ENCODE measurements at places on chromosomes 1 and 21. TPM values are rescaled to one million over a fixed set of nuclear protein-coding genes. Genes with fewer than 3 reads are reported as not detected.

Gene ETV3L
- total RNA-seq = not detected

Gene SLC9C2
- not detected for total RNA-seq

Gene UBIAD1
- 30.5 TPM for total RNA-seq

Gene ATP1A4
- total RNA-seq = not detected

Gene PRAMEF13
- not detected for total RNA-seq

Gene HLX
- total RNA-seq = 5.1 TPM

Gene PRKAA2
- total RNA-seq = not detected

Gene GPR137B
- total RNA-seq = 10.5 TPM

Gene HCRTR1
- not detected for total RNA-seq

Gene QSOX1
- total RNA-seq = 63.7 TPM

Gene KIAA0040
- total RNA-seq = 45.6 TPM

Gene PEF1
- 57.6 TPM for total RNA-seq

Gene RPL11
- 1,058 TPM for total RNA-seq

DNA sequence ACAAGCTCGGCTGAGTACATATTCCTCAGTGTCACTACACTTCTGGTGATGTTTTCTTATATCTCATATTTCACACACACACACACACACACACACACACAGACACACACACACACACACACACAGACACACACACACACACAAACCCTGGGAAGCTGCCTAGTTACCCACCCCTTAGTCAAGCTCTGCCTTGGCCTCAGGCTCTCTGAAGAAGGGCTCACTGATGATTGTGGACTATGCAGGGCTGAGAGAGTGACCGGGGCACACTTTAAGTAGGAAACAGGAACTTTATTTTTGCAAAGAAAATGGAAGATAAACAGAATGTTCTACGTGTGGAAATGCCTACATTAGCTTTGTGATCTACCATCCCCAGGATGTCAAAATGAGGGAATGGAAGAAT lies 19.2 kb upstream of the LCE2D start:
- no peak overlapping the region for H3K27ac ChIP-seq
- DNase-seq = no peak
- H3K27me3 ChIP-seq = peaks cover 12% of the 10 kb centered on the region
- H3K4me3 ChIP-seq = no peak overlapping the region
- no peaks in the 10 kb centered on the region for H3K4me1 ChIP-seq
- H3K36me3 ChIP-seq = no peaks in the 10 kb centered on the region

DNA sequence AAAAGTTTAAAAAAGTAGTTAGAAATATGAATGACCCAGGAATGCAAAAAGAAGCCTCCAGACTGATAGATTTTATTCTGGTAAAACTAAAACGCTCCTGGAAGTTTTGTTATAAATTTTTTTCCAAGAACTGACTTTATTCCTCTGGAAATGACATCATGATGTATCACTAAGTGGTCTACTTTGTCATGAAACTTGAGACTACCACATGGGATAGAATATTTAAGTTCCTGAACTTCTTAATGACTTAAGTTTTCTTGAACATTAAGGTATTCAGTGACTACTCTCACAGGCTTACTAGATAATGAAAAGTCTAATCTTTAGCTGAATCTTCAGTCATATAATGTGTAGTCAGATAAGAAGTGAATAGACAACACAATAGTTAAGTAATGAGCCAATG lies 842.2 kb downstream of the USP25 start:
- H3K36me3 ChIP-seq = no peaks in the 10 kb centered on the region
- H3K4me3 ChIP-seq = no peak overlapping the region
- H3K27ac ChIP-seq = no peak overlapping the region

DNA sequence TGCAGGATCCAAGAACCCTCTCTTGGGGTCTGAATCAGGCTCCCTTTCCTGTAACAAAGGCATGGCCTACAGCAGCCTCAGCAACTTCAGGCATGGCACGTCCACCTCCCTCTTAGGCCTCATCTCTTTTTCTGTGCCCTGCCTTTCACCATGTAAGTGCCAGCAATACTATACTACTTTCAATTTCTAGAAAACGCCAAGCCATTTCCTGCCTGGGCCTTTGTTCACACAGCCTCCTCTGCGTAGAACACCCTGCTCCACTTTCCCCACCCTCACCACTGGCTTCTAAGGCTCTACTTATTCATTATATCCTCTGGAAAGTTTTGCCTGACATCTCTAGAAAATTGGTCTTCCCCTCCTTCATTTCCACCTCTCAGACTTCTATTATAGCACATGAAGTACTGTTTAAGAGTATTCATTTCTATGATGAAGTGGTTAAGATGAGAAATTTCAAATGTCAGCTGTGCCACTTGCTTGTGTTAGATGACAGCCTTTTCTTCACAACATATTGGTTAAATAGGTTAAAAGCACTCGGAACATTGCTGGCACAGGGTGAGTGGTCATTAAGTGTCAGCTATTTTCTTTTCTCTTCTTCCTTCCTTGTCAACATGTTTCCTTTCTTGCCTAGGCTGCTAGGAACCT lies 41.6 kb upstream of the VWA5B1 start:
- H3K4me1 ChIP-seq = peaks cover 17% of the 10 kb centered on the region
- peaks cover 6% of the 10 kb centered on the region for H3K27me3 ChIP-seq
- DNase-seq = peak; percentile 12
- H3K27ac ChIP-seq = peak overlapping the region; percentile 83

- H3K4me1 ChIP-seq = no peaks in the 10 kb centered on the region
- H3K36me3 ChIP-seq = no peaks in the 10 kb centered on the region
- H3K27me3 ChIP-seq = peaks cover 3% of the 10 kb centered on the region
- no peak overlapping the region for H3K27ac ChIP-seq
Measured at GRCh38 chr1:185816460-185816859, 82.3 kb downstream of the HMCN1 start.

GRCh38 chr1:84653130-84653677 lies 37.1 kb downstream of the SSX2IP start:
- H3K36me3 ChIP-seq = peaks cover 22% of the 10 kb centered on the region
- no peak overlapping the region for H3K4me3 ChIP-seq
- no peaks in the 10 kb centered on the region for H3K4me1 ChIP-seq
- no peak overlapping the region for H3K27ac ChIP-seq
- DNase-seq = no peak
- H3K27me3 ChIP-seq = no peaks in the 10 kb centered on the region

DNA sequence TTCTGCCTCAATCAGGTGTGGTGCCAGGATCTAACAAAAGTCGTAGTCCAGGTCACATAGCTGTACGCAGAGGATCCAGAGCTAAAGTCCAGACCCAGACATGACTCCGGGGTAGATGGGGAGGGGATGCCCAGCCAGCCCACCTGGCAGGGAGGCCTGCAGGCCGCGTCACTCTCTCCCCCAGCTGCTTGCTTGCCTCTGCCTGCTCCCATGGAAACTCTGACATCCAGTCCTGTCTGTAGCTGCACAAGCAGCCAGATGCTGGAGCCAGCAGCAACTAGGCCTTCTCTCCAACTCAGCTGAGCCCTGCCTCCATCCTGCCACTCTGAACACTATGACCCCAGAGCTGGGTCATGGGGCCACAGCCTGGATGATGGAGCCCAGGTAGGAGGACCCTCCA lies 8.1 kb downstream of the COL8A2 start:
- H3K36me3 ChIP-seq = no peaks in the 10 kb centered on the region
- no peak overlapping the region for H3K27ac ChIP-seq
- no peak overlapping the region for H3K4me3 ChIP-seq
- peaks cover 7% of the 10 kb centered on the region for H3K27me3 ChIP-seq
- H3K4me1 ChIP-seq = no peaks in the 10 kb centered on the region

DNA sequence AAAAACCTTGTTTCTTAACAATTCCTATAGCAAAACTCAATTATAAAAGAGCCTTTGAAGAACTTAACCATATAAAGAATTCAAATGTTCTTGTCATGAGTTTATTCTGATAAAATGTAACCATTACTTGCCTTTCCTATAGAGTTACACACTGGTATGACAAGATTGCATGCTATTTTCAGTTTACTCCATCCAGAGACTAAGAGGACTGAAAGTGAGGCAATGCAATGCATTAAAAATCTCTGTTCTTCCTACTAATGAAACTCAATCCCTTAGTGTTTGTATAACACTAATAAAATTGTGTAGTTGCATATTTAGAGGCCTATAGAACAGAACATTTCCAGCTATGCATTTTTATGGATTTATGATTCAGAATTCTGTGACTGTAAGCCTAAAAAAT lies 88.1 kb downstream of the COP1 start:
- H3K4me1 ChIP-seq = peaks cover 2% of the 10 kb centered on the region
- peaks cover 26% of the 10 kb centered on the region for H3K36me3 ChIP-seq
- DNase-seq = no peak
- no peak overlapping the region for H3K4me3 ChIP-seq

DNA sequence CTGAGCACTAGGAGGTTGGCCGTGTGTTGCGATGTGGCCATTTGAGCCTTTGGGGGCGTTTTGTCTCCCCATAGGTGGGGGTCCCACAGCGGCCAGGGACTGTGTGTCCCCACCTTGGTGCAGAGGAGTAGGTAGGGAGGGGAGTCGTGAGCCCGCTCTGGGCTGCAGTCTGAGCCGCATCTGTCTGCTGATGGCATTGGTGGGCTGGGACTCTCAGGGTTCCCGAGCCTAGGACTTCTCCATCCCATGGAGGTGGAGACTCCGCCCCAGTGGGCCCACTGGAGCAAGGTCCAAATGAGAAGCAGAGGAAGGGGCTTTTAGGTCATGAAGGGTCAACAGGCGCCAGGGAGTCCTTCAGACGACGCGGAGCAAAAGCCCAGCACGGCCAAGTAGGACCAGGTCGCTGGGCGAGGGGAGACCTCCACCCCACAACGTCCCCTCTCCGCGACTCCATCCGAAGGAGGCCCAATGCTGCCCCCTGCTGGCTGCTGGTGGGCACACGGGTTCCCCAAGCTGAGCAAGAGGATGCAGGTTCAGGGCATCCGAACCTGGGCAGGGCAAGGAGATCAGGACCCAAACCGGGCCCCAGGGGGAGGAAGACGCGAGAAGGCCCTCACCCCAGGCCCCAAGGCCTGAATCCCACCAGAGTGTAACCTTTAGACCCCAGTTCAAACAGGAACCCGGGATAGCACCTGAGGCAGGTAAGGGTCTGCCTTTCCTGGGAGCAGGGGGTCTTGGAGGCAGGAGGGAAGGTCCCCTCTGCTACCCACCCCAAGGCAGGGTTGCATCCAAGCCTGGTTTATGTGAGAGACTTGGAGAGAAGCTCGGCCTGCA lies 14.9 kb downstream of the TTC34 start:
- H3K4me3 ChIP-seq = no peak overlapping the region
- H3K27me3 ChIP-seq = peaks cover 16% of the 10 kb centered on the region
- H3K36me3 ChIP-seq = no peaks in the 10 kb centered on the region
- H3K27ac ChIP-seq = no peak overlapping the region
- peaks cover 5% of the 10 kb centered on the region for H3K4me1 ChIP-seq

DNA sequence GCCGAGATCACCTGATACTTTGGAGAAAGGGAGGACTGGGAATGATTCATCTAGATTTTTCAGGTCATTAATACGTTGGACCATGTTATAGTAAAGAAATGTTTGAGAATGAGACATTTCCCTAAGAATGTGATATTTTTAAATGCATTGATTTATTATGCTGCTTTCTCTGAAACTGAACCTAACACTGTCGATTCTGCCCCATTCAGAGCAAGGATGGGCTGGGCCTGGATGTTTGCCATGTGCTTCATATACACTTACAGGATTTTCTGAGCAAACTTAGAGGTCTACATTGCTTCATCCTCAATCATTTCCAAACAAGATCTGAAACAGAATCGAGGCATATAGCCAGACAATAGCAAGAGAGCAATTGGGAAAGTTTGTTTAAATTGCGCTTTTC lies 183.3 kb downstream of the CRB1 start:
- H3K4me3 ChIP-seq = no peak overlapping the region
- H3K27me3 ChIP-seq = no peaks in the 10 kb centered on the region
- DNase-seq = no peak
- H3K4me1 ChIP-seq = no peaks in the 10 kb centered on the region

GRCh38 chr1:34277150-34277549 lies 100.4 kb downstream of the C1orf94 start:
- no peaks in the 10 kb centered on the region for H3K4me1 ChIP-seq
- H3K27me3 ChIP-seq = no peaks in the 10 kb centered on the region
- H3K27ac ChIP-seq = no peak overlapping the region
- DNase-seq = no peak

DNA sequence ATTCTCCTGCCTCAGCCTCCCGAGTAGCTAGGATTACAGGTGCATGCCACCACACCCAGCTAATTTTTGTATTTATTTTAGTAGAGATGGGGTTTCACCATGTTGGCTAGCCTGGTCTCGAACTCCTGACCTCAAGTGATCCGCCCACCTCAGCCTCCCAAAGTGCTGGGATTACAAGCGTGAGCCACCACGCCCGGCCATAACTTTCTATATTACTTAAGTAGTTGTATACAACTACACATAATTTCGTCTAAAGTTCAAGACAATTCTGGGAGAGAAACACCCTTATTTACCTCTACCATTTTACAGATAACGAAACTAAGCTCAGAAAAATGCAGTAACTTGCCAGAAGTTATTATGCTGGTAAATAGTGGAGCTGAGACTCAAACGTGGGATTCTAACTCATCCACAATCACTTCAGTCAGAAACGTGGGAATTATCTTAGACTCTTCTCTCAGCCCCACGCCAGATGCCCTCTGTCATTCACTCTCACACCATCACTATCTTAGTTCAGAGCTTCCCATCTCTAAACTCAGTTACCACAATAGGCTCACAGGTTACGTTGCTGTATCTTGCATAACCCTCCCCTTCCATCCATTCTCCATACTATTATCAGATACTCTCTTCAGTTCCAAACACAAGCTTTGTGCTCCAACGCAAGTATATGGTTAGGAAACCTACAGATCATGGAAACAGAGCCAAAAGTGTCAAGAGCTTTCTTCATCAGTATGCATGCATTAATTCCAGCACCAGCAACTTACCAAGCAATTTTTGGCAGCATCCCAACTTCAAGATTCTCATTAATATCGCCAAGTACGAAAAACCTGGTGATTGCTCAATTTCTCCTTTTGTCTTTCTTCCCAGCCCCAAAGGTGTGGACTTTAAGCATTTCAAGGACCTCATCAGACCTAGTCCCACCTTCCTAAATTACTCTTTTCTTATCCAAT lies 69.3 kb downstream of the RERE start:
- no peaks in the 10 kb centered on the region for H3K27me3 ChIP-seq
- DNase-seq = no peak
- peaks cover 12% of the 10 kb centered on the region for H3K4me1 ChIP-seq
- no peak overlapping the region for H3K27ac ChIP-seq

- no peak overlapping the region for H3K4me3 ChIP-seq
- H3K27ac ChIP-seq = no peak overlapping the region
- H3K36me3 ChIP-seq = no peaks in the 10 kb centered on the region
- no peak for DNase-seq
- no peaks in the 10 kb centered on the region for H3K4me1 ChIP-seq
Measured at GRCh38 chr21:30518876-30519275, 16.9 kb upstream of the KRTAP19-5 start.

GRCh38 chr1:32825181-32825580 lies 7.7 kb downstream of the S100PBP start:
- no peaks in the 10 kb centered on the region for H3K27me3 ChIP-seq
- no peak overlapping the region for H3K27ac ChIP-seq
- H3K36me3 ChIP-seq = peaks cover 54% of the 10 kb centered on the region
- H3K4me1 ChIP-seq = peaks cover 28% of the 10 kb centered on the region
- H3K4me3 ChIP-seq = no peak overlapping the region
